ENCODE measurements at places on chromosomes 16 and 17.

GRCh38 chr17:78140169-78141051 is 5.8 kb upstream of the C17orf99 start:
- DNase-seq, result peak; percentile 17

GRCh38 chr17:46979147-46979863 is at the start of gene RPRML:
Gene RPRML, minus strand, starts transcription at chr17:46979253. Its CDS starts 246 bp downstream, at chr17:46979007.
- no peak for DNase-seq

DNA sequence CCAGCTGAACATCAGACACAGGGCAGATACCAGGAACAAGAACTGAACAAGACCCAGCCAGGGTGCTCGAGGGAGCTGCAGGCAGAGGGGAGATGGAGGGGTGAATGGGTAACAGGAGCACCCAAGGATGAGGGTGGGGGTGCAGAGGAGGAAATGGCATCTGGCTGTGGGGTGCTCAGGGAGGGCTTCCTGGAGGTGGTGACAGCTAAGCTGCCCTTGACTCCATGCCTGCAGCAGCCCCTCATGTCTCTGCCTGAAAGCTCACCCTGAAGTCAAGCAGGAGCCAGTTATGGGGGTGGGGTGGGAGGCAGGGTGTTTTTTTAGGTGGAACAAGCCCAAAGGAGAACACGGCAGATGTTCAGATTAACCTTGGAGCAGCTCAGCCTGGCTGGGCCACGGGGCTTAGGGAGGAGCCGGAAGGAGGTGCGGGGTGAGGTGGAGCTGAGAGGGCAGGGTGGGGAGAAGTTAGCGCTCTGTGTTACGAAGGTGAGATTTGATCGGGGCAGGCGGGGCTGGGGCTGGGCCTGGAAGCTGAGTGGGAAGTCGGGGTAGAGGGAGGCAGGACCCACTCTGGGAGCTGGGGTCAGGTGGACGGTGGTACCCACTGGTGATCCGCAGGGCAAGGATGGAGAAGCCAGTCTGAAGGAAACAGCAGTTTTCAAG is 143.0 kb downstream of the ENGASE start:
- no peak for DNase-seq

DNA sequence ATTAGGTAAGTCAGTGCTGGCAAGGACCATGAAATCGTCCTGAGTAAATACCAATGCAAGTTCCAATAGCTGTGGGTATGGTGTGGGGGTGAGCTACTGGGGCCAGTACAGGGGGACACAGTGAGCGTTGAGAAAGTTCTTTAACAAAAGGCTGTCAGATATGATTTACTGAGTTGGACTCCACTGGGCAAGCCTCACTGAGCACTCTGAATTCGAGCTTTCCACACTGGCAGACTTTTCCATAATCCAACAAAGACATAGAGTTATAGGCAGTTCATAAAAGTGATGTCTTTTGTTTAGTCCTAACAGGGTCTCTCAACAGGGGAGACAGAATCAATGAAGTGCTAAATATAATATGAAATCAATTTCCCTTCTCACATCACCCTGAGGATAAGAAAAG is 489.0 kb downstream of the KCNJ2 start:
- no peak for DNase-seq

DNA sequence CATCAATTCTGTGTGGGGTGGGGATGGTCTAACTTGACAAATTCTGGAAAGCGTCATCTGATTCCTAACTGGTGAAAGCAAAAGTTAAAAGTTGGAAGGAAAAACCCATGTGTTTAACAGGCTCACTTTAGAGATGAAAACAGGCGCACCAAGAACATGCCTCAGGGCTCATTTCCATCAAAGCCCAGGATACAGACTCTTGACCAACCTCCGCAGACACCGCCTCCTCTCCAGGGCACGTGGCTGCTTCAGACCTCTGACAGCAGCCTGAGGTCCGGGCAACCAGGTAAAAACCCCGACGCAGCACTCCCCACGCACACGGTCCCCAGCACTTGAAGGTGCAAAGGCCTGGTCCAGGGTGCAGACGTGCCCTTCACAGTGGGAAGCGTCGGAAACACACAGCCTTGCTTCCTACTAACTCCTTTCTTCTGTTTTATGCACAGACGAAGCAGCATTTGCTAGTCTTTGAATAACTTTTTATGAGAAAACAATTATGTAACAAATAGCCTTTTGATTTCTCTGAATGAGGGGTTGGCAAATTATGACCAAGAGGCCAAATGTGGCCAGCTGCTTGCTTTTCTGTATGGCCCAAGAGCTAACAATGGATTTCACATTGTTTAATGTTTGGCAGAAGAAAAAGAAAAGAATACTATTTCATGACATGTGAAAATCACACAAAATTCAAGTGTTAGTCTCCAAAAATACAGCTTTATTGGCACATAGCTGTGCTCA is 44.2 kb upstream of the TRAP1 start:
- DNase-seq, result no peak

DNA sequence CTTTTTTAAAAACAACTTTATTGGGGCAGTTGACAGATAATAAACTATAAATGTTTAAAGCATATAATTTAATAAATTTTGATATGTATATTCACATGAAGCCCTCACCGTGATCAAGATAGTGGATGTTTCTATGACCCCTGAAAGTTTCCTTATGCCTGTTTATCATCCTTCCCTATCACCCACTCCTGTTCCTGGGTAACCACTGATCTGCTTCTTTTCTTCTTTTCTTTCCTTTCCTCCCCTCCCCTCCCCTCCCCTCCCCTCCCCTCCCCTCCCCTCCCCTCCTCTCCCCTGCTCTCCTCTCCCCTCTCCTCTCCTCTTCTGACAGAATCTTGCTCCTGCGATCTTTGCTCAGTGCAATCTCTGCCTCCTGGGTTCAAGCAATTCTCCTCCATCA is 193.7 kb upstream of the CDH13 start:
- no peak for DNase-seq

GRCh38 chr16:4700997-4701743 is 7.8 kb downstream of the NUDT16L1 start:
- no peak for DNase-seq

GRCh38 chr17:69430488-69430887 is 16.0 kb downstream of the MAP2K6 start:
- no peak for DNase-seq

- DNase-seq, result no peak
Observed at GRCh38 chr17:9958586-9959281, 53.7 kb upstream of the RCVRN start.

DNA sequence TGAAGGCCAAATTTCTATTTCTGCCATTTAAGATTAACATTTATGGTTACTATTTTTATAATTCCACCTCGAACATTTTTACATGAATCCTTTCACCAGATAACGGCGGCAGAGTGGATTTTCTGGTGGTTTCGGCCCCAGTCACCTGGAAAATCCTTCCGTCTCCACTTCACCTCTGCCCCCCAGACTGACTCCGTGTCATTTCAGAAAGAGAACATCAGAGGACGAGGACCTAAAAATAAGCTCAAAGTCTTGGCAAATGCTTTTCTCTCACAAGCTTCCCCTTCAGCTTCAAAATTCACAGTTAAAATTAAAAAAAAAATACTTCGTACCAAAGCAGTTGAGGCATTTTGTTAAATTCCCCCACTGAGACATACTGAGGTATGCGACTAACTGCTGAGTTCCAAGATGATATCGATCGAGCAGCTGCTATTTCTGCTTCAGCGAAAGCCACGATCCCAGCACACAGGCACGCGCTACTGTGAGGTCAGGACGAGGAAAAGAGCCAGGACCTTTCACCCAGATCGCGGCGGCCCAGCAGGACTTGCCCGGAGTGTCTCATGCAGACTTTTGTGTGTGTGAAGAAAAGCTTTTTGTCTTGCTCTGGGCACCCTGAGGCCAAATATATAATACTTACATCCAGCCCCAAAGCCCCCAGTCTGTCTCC is 36.8 kb downstream of the ASPA start:
- DNase-seq, result peak; percentile 61

DNA sequence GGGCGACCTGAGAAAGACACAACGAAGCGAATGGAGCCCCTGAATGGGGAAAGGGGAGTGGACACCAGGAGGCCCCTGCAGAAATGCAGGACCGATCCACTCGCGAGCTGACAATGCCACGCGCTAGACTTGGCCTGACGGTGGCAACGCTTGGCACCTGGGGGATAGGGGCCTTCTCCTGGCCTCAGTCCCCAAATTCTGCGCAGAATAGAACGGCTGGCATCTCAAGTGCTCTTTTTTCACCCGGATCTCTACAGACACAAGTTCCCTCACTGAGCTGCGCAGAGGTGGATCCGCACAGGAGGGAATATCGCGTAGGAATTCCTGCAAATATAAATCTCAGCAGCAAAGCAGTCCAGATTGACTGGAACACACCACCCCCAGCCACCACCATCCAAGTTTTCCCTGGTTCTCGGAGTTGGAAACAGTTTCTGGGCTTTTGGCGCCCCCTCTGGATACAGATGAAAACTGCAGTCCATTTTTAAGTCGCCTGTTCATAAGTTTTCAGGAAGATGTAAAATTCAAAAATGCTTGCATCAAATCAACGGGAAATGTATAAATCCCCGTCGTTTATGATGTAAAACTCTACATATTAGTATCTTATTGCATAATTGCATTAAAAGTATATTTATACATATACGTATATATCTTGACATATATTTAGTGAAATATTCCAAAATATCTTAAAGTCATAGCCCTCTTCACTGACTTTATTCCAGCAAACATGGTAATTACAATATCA is 2.3 kb upstream of the SOX9 start:
- peak; percentile 51 for DNase-seq

- DNase-seq, result no peak
Observed at GRCh38 chr16:53761962-53762703, 58.2 kb downstream of the FTO start.

DNA sequence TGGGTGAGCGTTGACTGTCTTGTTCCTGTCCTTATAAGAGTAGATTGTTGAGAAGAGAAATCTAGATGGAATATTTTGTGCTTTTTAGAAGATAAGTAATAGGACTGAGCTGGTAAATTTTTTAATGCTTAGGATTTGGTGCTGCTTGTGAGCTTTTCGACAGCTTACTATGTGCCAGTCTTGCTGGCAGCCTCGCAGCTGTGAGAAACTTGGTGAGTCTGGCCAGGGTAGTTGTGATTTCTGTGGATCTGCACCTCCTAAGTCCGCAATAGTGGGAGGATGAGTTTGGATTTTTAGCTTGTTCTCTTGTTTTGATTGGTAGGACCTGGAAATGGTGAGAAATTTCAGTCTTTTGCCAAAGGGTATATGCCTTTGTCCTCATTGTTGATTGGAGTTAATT is 3.6 kb downstream of the SOCS7 start:
- DNase-seq, result no peak

DNA sequence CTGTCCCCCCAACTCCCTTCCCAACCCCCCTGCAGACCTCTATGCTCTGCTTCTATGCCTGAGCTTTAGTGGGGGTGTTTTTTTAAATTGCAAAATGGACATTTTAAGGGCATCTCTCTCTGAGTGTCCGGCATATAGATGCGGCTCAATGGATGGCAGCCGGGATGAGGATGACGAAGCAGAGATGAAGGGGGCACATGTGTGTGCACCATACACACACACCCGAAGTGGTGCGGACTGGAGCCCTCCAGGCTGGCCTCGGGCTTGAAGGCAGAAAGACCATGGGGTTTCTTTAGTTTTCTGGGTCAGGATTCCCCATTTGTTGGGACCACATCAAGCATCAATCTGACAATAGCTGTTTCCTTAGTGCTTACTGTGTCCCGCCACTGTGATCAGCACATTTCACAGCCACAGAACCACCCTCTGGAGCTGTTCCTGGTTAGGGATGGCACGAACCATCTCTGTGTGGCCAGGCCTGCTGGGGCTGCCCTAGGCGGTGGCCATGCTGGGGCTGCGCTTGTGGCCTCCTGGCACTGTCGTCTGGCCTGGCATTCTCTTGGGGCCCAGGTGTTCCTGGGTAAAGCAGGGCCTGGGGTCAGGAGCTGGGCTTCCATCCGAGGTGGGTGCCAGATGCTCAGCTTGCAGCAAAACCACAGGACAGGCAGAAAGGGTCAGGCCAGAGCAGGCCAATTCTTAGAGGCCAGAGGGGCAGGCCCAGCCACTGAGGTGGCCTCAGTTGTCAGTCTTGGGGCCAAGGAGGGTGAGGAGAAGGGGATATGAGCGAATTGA is 49.9 kb downstream of the NT5M start:
- no peak for DNase-seq

GRCh38 chr17:45934044-45934979 is 40.0 kb downstream of the MAPT start:
- DNase-seq, result no peak

- DNase-seq, result no peak
Observed at GRCh38 chr17:82031885-82032627, 578 bp downstream of the RAC3 start.

GRCh38 chr16:17360693-17361122 is 110.1 kb downstream of the XYLT1 start:
- no peak for DNase-seq

- DNase-seq, result no peak
Observed at GRCh38 chr17:63696381-63696961, 3.5 kb downstream of the LIMD2 start.

GRCh38 chr16:78537511-78537910 is 438.1 kb downstream of the WWOX start:
- DNase-seq, result no peak

DNA sequence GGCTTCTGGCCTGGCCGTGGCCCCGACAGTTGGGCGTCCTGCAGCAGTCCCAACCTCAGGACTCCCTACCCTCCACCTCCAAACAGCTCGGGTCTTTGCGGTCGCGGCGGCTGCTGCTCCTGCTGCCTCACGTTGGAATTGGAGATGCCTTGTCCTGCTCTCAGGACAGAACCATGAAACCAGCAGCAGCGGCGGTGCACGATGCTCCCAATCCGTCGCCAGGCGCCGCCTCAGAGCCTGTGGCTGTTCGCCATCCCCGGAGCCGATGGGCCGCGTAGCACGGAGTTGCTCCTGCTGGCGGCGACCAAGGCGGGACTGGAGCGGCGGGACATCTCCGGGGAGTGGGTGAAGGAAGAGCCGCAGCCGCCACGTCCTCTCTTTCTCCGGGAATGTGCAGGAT is 1965.9 kb downstream of the TP53TG3F start:
- no peak for DNase-seq
